ENCODE measurements at places on chromosomes 12 and 14. TPM values are rescaled to one million over a fixed set of nuclear protein-coding genes. Genes with fewer than 3 reads are reported as not detected.

DNA sequence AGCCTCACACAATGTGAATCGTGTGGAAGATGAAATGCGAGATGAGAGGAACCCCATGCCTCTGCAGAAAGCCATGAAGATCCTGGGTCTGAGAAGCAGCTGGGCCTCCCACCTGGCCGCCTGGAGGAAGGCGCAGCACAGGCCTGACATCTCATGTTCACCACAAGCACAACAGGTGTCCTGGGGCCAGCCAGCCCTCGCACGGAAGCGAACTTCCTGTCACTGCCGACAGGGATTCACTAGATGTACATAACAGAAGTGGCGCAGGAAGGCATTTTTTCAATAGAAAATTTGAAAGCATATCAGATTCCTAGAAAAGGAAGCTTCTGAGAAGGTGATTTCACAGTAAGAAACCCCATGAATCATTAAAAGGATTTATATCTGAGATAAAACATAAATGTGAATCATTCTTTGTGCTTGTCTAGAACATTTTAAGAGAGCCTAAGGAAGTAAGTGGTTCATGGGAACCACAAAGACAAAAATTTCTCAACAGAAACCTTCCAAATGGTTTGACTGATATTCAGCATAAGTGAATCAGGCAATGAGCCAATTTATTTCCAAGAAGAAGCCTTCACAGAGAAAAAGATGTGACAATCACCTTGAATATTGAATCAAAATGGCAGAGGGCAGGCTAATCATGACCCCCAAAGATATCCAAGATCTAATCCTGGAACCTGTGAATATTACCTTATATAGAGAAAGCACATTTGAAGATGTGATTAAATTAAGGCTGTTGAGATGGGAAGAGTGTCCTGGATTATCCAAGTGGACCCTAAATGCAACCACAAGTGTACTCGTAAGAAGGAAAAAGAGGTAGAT lies 311.9 kb downstream of the DUSP6 start:
- H3K4me3 ChIP-seq: no peak overlapping the region
- peaks cover 34% of the 10 kb centered on the region for H3K4me1 ChIP-seq
- H3K27me3 ChIP-seq: no peaks in the 10 kb centered on the region
- no peak overlapping the region for H3K27ac ChIP-seq
- peak; percentile 75 for DNase-seq
- no peaks in the 10 kb centered on the region for H3K36me3 ChIP-seq

DNA sequence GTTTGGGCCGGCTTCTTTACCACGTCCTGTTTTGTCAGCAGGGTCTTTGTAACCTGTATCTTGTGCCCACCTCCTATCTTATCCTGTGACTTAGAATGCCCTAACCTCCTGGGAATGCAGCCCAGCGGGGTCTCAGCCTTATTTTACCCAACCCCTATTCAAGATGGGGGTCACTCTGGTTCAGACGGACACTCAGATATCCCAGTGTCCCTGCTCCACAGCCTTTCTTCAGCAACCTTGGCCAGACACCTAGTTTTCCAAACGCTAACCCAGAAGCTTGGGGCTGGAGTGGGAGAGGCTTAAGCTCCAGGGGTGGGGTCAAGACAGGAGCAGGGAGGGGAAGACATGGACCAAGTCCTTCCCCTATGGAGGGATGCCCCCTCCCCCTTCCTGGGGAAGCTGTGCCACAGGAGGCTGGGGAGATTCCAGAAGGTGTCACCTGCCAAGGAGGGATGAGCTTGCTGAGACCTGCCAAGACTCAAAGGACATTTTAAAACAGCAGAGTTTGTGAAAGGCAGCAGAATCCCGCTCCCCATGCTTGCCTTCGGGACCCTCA lies 62.2 kb downstream of the RIN3 start:
- no peak for DNase-seq
- H3K4me1 ChIP-seq: peaks cover 28% of the 10 kb centered on the region
- no peak overlapping the region for H3K4me3 ChIP-seq
- H3K36me3 ChIP-seq: peaks cover 33% of the 10 kb centered on the region

DNA sequence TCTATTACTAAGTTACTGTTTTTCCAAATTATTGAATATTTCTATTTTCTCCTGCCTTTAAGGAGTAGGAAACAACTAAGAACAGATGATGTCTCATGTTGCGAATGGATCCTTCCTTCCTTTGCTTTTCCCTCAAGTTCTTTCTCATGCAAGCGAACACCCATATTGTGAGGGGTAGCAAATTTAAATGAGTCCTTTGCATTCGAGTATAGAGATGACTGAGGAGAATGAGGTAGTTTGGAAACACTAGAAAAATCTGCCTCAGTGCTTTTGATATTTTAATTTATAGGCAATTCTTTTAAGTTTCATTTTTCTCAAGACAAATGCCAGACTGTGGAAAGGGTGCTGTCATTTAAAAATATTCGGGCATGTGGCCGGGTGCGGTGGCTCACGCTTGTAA lies 56.1 kb downstream of the TRAF3 start:
- no peaks in the 10 kb centered on the region for H3K27me3 ChIP-seq
- H3K36me3 ChIP-seq: peaks cover 18% of the 10 kb centered on the region
- no peak overlapping the region for H3K27ac ChIP-seq

- DNase-seq: no peak
- no peaks in the 10 kb centered on the region for H3K4me1 ChIP-seq
- H3K36me3 ChIP-seq: no peaks in the 10 kb centered on the region
- no peaks in the 10 kb centered on the region for H3K27me3 ChIP-seq
- no peak overlapping the region for H3K27ac ChIP-seq
- no peak overlapping the region for H3K4me3 ChIP-seq
Observed at GRCh38 chr12:34297790-34298164, 275.5 kb downstream of the ALG10 start.

DNA sequence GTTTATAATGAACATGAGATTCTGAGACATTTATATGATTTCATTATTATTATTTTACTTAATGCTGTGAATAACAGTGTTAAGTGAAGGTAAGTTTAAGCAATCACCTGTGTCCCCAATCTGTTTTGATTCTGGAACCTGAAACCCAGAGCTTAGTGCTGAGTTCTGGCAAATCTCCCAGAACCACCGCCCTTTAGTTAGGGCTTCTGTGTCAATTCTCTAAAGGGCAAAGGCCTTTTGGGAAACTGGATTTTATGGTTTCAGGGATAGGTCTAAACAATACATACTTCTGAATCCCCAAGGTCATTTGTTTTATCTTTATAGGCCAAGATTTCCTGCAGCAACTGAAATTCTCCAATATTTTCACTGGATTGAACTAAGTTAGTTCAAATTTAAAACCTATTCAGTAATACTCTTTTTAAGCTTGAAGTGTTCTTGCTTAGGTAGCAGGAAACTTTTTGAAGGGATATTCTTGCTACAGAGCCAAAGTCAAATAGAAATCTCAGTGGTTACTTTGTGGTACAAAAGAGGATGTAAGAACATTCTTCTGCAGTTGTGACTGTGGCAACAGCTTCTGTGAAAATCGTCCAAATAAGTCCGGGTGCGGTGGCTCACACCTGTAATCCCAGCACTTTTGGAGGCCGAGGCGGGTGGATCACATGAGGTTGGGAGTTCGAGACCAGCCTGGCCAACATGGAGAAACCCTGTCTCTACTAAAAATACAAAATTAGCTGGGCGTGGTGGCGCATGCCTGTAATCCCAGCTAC lies 10.0 kb upstream of the PKP2 start:
- H3K4me3 ChIP-seq: no peak overlapping the region
- no peaks in the 10 kb centered on the region for H3K27me3 ChIP-seq
- no peak overlapping the region for H3K27ac ChIP-seq
- no peaks in the 10 kb centered on the region for H3K4me1 ChIP-seq
- no peaks in the 10 kb centered on the region for H3K36me3 ChIP-seq
- DNase-seq: no peak

- no peak overlapping the region for H3K27ac ChIP-seq
- peaks cover 10% of the 10 kb centered on the region for H3K4me1 ChIP-seq
- peak; percentile 8 for DNase-seq
- H3K4me3 ChIP-seq: peak overlapping the region; percentile 38
- no peaks in the 10 kb centered on the region for H3K36me3 ChIP-seq
- H3K27me3 ChIP-seq: peaks cover 35% of the 10 kb centered on the region
Observed at GRCh38 chr14:58151133-58152013, 640 bp downstream of the ARMH4 start.

- DNase-seq: no peak
- H3K4me3 ChIP-seq: no peak overlapping the region
- no peak overlapping the region for H3K27ac ChIP-seq
Observed at GRCh38 chr12:74984631-74985030, 225.0 kb downstream of the KCNC2 start.

DNA sequence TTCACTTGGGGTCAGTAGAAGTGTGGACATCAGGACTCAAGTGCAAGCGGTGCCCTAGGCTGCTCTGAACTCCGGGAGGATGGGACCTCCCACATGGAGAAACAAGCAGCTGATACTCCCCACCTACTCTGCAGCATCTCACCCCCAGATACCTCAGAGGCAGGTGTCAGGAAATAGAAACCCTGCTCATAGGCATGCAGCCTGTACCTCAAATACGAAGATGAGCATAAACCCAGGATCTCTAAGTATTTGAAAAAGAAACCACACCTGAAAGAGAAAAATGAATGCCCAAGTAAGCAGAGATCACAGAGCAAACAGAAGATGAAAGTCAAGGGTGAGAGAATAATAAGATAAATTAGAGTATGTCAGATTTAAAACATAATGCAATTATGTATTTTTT lies 75.6 kb upstream of the WSCD2 start:
- DNase-seq: no peak
- no peaks in the 10 kb centered on the region for H3K4me1 ChIP-seq
- no peaks in the 10 kb centered on the region for H3K27me3 ChIP-seq
- H3K4me3 ChIP-seq: no peak overlapping the region
- H3K36me3 ChIP-seq: no peaks in the 10 kb centered on the region

DNA sequence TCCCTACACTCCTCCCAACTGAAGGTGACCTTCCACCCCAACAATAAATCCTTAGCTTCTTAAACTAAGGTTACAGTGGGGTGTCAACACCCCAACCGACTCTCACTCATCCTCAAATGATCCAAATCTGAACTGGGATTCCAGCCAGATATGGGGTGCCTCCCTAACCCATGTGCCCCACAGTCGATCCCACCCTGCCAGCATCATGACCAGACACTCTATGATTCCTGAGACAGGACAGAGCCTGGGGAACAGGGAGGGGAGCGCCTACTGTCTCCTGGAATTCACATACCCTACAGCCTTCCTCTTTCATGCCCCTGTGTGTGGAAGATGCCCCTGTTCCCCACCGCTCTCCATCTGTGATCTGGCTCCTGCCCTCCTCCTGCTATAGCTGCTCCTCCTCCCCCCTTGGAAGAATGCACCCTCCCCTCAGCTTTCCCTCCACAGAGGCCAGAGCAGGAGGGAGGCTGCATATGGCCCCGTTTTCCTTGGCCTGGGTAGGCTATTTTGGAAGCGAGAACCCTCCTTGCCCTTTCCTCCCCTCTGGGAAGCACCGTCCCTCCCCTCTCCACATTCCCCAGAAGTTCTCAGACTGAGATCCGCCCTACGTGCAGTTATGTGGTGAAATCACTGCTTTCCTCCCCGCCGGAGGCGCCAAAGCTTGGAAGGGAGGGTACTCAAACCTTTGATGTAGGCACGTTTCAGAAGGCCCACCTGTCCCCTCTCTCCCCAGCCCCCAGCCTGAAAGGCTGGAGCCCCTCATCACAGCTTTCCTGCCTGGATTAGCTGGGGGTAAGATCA lies 48.0 kb downstream of the SMUG1 start:
- H3K4me1 ChIP-seq: no peaks in the 10 kb centered on the region
- H3K27ac ChIP-seq: no peak overlapping the region
- peaks cover 96% of the 10 kb centered on the region for H3K27me3 ChIP-seq
- H3K36me3 ChIP-seq: no peaks in the 10 kb centered on the region
- H3K4me3 ChIP-seq: no peak overlapping the region

DNA sequence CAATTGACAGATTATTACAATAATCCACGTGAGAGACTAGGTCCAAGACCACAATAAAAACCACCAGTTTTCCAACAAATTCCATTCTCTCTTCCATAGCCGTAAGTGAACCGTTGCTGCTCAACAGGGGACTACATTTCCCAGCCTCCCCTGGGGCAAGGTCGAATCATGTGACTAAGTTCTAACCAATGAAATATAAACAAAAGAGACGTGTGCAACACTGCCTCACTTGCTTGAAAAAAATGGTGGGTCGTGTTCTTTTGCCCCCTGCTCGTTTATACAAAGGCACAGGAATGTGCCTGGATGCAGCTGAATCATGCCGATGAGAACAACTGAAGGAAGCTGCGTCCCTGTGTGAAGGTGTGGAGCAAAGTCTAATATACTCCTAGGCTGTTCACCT lies 51.1 kb downstream of the HSPB8 start:
- no peaks in the 10 kb centered on the region for H3K4me1 ChIP-seq
- no peaks in the 10 kb centered on the region for H3K27me3 ChIP-seq
- H3K27ac ChIP-seq: no peak overlapping the region
- H3K4me3 ChIP-seq: no peak overlapping the region

- H3K27me3 ChIP-seq: no peaks in the 10 kb centered on the region
- no peaks in the 10 kb centered on the region for H3K4me1 ChIP-seq
- no peak overlapping the region for H3K4me3 ChIP-seq
- H3K27ac ChIP-seq: no peak overlapping the region
- H3K36me3 ChIP-seq: no peaks in the 10 kb centered on the region
Observed at GRCh38 chr14:30385925-30386324, 173.0 kb upstream of the G2E3 start.

- H3K27me3 ChIP-seq: no peaks in the 10 kb centered on the region
- H3K36me3 ChIP-seq: no peaks in the 10 kb centered on the region
- no peaks in the 10 kb centered on the region for H3K4me1 ChIP-seq
- no peak for DNase-seq
- no peak overlapping the region for H3K4me3 ChIP-seq
Observed at GRCh38 chr14:23432102-23432925, 3.1 kb downstream of the MYH7 start.

DNA sequence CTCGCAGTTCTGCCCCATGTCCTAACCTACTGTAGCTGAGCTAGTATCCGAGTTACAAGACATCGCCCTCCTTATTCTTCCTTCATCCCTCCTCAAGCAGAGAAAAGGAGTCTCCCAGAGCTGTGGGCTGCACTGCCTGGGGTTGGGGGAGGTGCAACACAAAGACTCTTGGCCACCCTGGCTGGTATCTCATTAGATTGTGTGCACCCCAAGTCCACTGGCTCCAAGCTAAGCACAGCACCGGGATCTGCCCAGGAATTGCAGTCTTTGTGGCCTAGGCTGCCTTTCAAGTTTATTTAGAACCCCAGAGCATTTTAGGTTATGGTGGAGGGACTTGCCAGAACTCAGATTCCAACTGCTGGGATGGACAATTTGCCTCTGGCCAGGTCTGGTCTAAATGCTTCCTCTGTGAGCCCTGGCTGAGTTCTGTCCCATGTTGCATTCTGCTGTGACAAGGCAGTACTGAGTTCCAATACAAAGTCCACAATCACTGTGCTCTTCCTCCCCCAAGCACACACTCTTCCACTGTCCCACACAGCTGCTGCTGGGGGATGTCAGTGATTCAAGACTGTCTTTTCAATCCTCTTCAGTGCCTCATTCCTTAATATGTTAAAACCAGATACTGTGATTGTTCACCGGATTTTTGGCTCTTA lies 169.6 kb upstream of the CLEC14A start:
- no peak overlapping the region for H3K4me3 ChIP-seq
- no peaks in the 10 kb centered on the region for H3K27me3 ChIP-seq
- no peaks in the 10 kb centered on the region for H3K4me1 ChIP-seq
- H3K27ac ChIP-seq: no peak overlapping the region
- DNase-seq: no peak
- no peaks in the 10 kb centered on the region for H3K36me3 ChIP-seq

- H3K36me3 ChIP-seq: no peaks in the 10 kb centered on the region
- no peaks in the 10 kb centered on the region for H3K27me3 ChIP-seq
- no peak for DNase-seq
- no peak overlapping the region for H3K27ac ChIP-seq
Observed at GRCh38 chr12:44157359-44157758, 321.5 kb downstream of the TMEM117 start.

Gene SERPINA3
- total RNA-seq: 1.3 TPM

Gene TSHR
- total RNA-seq: 20.1 TPM

Gene KRT72
- 0.33 TPM for total RNA-seq

Gene TSPAN8
- 0.33 TPM for total RNA-seq

Gene KLRD1
- total RNA-seq: 1.1 TPM

Gene ACOT6
- not detected for total RNA-seq

Gene GPR65
- 9.2 TPM for total RNA-seq
